ENCODE measurements at places on chromosomes 13 and 19.

DNA sequence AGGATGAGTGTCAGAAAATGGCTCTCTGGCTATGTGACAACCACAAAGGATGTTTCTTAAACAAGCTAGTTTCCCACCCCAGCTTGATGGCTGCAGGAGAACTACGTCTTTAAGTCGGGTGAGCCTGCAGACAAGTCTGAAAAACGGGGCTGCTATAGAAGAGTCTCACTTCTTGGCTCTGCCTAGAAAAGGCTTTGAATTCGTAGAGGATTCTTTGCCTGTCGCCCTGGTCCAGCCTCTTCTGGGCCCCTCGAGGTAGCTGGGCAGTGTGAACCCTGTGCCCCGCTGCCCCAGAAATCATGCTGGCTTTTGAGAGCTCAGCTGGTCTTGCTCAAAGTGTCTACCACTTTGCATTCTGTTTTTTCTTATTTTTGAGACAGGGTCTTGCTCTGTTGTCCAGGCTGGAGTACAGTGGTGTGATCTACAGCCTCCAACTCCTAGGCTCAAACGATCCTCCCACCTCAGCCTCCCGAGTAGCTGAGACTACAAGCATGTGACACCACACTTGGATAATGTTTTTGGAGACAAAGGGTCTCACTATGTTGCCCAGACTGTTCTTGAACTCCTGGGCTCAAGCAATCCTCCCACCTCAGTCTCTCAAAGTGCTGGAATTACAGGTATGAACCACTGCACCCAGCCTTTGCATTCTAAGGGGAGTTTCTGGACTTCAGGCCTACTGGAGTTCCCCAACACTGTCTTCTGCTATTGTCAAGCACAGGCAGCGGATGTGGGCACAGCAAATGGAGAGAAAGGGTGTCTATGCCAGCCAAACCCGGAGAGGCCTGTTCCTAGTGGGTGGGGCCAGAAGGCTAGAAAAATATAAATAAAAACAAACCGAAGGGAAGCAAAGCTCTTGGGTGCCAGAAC, 6.5 kb downstream of the CEBPA start:
- DNase-seq, result no peak

DNA sequence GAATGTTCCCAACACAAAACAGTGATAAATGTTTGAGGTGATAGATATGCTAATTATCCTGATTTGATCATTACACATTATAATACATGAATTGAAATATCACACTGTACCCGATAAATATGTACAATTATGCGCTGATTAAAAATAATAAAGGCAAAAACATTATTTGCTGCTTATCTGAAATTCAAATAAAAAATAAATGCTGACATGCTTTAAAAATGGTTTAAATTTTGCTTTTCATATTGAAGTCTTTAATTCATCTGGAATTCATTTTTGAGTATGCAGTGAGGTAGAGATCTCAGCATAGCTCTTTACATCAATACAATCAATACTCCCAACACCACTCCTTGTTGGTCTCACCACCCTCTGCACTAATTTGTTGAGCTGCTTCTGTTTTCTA, 330.8 kb downstream of the NALCN start:
- no peak for DNase-seq

DNA sequence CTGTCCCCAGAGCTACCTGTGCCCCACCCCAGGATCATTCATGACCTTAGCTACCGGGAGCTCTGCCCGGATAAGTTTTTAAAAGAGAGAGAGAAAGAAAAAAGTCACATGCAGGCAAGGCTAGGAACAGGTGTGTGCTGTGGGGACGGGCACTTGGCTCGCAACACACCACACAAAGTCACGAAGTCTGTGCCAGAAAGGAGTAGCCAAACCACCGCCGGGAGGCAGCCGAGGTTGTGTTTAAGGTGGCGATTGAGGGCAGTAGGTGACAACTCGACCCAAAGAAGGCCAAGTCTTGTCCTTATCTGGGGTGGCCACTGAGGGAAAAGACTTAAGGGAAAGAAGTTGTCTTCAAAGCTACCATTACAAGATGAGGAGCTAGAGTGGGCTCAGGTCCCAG, 4.6 kb upstream of the TSHZ3 start:
- no peak for DNase-seq

DNA sequence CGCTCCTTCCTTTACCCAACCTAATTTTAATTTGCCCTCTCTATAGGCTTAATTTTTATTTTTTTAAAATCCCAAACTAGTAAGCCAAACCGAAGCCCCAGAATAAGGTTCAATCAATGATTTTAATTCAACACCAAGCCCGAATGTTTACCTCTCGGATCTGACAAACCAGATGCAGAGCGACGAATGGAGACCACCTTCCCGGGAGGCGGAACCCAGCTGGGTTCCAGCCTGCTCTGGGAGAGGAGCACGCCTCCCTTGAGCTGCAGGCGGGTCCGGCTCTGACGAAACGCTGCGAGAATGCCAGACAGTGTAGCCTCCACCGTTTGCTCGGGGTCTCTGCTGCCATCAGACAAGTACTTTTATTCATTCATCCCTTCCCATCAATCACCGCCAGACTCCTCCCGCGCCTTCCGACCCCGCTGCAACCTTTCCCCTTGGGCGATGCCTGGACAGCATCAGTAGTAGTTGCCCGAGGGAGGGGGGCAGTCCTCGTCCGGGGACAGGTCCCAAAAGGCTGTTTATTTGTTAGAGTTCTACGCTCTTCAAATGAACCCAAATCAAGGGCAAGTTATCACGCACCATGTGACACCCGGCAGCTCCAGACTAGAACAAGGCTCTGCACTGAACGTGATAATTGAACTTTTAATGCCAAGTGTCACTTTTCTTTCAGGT, 752 bp upstream of the EDNRB start:
- no peak for DNase-seq

DNA sequence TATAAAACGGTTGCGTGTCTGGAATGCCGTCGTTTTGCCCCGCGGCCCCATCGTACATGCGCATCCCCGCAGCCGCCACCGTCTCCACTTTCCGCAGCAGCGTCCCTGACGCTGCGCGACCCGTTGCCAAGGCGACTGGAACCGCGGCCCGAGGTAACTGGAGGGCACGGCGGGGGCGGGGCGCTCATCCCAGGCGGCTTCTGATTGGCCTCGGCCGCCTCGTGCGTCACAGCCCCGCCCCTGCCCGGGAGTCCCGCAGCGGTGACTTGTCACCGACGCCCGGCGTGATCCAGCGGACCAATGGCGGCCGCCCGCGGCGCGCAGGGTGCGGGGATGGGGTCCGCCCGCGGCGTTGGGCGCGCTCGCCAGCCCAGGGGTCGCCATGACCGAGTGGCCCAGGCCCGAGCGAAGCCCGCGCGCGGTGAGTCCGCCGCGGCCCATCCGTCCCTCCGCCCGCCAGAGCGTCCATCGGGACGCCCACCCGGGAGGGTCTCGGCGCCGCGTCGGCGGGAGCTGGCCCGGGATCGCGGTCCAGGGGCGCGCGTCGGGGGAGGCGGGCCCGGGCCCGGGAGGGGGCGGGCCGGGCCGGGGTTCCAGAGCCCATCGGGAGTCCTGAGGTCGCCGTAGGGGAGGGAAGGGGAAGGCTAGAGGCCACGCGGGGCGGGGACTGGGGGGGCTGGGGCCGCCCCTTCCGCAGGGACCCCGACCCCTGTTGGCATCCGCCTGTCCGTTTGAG, at the start of gene ZSCAN1:
Gene ZSCAN1, plus strand, starts transcription at position 285 of the 736 bp plus-strand sequence. CDS start 3,812 bp downstream, outside the sequence.
- no peak for DNase-seq

DNA sequence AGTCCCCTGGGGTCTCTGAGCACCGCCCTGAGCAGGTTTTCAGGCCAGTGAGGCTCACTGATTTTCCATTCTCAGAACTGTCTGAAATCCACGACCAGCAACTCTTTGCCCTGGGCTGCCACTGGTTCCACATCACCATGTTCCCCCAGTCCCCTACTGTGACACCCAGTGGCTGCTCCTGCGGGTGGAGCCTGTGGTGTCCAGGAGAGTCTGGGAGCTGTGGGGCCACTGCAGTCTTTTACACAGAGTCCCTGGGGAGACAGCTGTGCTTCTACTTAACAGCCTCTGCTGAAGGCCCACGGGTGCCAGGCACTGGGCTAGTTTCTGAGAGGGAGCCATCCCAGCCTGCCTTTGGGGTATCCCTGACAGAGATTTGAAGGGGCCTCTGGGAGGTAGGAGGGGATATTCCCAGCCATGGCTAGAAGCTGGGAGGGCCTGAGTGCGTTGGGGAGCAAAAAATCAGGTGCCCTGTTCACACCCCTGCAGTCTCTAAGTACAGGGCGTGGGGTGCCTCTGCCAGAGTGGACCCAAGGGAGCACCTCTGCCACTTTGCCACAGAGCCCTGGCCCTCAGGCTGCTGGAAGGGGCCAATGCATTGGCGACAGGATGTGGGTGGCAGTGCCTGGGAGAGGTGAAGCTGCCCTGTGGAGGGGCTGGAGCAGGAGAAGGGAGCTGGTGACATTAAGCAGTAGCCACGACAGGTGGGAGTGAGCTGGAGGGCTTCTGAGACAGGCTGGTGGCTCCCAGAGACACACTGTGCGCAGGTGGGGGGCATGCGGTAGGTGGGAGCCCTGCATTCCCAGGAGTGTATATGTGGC, 200.2 kb upstream of the ZNF536 start:
- no peak for DNase-seq

GRCh38 chr19:14555918-14556661, 15.8 kb downstream of the NDUFB7 start:
- no peak for DNase-seq

GRCh38 chr19:8069096-8069973, 16.8 kb downstream of the CCL25 start:
- no peak for DNase-seq

DNA sequence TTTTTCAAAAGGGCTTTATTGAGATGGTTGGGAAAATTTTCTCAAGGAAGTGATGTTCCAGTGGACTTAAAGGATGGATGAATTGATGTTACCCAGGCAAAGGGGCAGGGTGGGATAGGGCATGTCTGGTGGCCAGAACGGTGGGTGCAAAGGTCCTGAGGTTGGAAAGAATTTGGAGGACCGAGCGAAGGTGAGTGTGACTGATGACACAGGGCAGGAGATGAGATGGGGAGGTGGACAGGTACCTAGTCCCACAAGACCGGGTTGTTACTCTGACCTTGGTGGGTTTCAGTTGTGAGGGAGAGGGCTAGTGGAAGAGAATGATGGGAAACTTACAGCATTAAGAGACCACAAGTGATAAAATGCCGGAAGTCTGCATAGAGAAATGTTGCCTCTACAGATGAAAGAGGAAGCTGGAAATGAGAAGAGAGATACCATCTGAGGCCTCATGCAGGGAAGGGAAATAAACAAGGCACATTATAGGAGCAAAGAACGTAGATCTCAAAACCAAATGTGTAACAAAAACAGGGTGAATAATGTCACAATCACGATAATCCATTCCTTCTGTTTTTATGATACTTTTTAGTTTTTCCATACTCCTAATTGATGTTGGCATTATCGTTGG, 4.5 kb downstream of the ADGRE1 start:
- no peak for DNase-seq

- no peak for DNase-seq
Observed at GRCh38 chr13:107866032-107866940, 349.1 kb downstream of the LIG4 start.

- DNase-seq, result no peak
Observed at GRCh38 chr13:76921516-76921915, 26.8 kb upstream of the ACOD1 start.

GRCh38 chr13:30796132-30796572, 60.8 kb downstream of the ALOX5AP start:
- DNase-seq, result no peak

DNA sequence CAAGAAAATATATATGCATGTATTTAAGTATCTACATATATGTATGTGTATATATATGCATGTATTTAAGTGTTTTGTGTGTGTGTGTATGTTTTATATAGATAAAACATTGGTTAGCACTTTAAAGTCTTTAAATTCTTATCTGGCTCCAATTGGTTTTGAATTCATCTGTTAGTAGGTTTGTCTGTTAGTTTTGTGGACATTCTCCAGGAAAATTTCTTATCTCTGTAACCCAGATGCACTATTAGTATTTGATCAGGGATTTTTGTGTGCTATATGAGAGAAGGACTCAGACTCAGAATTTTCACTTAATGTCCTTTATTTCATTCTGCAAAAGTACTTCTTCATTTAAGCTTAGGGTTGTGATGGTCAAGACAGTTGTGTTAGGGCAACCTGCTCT, 103.1 kb downstream of the ITGBL1 start:
- DNase-seq, result no peak

DNA sequence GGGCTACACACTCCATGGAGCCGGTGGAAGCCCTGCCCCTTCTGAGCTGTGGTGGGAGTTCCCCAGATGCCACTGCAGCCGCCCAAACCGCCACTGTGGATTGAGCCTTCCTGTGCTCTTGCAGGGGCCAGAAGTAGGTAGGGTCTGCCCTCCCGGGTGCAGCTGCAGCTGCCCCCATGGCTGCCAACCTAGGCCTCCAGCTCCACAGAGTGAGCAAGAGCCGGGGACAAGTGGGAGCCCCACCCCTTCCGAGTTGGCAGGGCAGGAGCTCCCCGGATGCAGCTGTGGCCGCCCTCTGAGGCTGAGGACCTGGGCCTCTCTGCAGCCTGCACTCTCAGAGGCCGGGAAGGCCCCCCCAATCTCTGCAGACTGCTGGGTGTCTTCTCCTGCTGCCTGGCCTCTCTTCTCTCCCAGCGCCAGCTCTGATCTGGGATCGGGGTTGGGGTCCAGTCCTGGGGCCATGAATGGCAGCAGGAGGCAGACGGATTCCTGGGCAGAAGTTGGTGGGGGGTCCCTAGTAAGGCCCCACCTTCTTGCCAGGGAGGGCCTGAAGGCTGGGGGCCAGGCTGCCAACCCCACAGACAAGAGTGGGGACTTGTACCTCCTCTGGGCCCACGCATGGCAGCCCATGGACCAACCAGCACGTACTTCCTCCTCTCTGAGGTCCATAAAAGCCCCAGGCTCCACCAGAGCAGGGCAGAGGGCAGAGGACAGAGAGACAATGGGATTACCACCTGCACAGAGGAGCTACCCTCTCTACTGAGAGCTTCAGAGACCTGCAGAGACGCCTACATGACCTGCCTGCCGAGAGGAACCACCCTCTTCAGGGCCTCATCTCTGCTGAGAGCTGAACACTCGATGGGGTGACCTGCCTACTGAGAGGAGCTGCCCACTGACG, 28.9 kb downstream of the AP2S1 start:
- DNase-seq, result peak; percentile 40

DNA sequence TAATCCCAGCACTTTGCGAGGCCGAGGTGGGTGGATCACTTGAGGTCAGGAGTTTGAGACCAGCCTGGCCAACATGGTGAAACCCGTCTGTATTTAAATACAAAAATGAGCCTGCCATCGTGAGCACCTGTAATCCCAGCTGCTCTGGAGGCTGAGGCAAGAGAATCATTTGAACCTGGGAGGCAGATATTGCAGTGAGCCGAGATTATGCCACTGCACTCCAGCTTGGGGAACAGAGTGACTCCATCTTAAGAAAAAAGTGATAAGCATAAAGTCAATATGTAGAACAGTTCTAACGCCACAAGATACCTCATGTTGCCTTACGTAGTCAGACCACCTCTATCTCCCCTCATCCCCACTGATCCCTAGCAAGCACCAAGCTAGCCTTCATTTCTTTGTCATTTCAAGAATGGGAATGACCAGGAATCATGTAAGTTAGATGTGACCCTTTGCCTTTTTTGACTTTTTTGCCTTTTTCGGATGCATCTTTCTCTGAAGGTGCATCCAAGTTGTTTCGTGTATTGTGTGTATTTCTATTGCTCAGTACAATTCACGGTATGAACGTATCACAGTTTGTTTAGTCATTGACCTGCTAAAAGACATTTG, 6.4 kb downstream of the RPL21 start:
- no peak for DNase-seq

GRCh38 chr13:106594980-106595379, 27.0 kb upstream of the ARGLU1 start:
- DNase-seq, result no peak

- no peak for DNase-seq
Observed at GRCh38 chr19:18939163-18939562, 1.9 kb downstream of the HOMER3 start.
